ENCODE measurements at places on chromosomes 5 and 9.

DNA sequence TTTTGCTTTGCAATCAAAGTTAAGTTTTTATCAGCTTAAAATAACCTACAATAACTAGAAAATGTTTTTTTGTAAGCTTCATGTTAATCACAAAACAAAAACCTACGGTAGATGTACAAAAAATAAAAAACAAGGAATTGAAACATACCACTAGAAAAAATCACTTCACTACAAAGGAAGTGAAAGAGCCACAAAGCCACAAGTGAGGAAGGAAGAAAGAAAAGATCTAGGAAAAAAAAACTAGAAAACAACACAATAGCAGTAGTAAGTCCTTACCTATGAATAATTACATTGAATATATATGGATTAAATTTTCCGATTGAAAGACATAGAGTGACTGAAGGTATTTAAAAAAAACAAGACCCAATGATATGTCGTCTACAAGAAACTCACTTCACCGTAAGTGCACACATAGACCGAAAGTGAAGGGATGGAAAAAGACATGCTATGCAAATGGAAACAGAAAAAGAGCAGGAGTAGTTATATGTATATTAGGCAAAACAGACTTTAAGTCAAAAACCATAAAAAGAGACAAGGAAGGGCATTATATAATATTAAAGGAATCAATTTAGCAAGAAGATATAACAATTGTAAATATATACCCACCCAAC is 13.4 kb upstream of the ZDHHC21 start:
- DNase-seq: no peak

GRCh38 chr5:173499471-173500212 is 116.8 kb downstream of the BOD1 start:
- no peak for DNase-seq

DNA sequence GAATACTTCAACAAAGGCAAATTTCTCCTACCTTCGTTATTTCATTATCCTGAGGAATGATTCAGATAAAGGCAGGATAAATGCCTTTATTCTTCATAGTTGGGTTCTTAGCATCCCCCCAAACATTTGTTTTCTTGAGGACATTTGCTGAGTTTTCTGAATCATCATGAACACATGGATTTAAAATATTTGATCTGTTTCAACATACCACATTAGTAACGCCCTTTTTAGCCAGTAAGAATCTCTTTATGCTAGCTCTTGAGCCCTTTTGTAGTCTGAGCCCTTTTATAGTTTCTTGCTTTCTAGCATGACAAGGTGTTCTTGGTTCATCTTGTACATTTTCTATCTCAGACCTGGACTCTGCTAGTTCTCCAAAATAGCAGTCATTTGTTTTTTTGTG is 27.9 kb downstream of the SKIC3 start:
- DNase-seq: no peak

DNA sequence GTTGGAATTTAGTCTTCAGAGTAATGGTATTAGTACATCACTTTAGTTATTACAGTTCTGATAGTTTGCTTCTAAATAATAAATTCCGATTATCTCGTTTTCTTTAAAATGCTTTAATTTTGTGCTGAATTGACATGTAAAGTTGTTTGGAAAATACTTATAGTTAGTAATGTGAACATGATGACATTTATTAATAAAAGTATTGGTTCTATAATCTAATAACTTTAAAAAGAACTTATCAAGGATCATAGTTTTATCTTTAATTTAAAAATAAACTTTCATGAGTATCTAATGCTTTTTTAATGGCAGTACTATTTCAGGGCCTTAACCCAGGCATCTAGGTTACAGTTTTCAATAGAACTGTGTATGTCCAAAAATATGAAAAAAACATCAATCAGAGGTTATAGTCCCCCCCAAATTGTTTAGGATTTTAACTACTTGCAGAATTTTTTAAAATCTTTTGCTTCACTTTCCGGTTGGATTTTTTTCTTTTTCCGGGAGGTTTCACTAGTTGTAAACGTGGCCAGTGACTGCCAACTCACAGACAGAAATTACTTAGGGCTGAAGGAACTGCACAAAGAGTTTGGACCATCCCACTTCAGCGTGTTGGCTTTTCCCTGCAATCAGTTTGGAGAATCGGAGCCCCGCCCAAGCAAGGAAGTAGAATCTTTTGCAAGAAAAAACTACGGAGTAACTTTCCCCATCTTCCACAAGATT is 680 bp downstream of the GPX8 start:
- DNase-seq: peak; percentile 19

- no peak for DNase-seq
Observed at GRCh38 chr9:120873512-120873911, 3.5 kb downstream of the PHF19 start.

DNA sequence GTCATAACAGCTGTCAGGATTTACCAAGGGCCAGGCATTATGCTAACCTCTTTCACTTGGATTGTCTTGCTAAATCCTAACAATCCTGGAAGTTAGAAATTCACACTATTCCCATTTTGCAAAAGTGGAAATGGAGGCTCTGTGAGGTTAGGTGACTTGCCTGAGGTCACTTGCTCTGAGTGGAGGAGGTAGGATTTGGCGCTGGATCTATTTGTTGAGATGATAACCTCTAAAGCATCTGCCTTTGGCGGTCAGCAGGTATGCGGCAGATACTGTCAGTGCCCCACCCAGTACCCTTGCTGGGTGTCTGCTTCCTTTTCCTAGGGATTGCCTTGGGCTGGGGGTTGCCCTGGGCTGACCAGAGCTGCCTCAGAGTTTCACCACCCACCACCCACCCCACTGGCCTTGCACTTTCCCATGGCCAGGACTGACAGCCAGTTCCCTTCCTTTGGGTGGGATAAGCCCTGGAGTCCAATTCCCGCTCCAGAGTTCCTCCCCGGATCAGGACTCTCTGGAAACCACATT is 164.8 kb upstream of the MSX2 start:
- no peak for DNase-seq

DNA sequence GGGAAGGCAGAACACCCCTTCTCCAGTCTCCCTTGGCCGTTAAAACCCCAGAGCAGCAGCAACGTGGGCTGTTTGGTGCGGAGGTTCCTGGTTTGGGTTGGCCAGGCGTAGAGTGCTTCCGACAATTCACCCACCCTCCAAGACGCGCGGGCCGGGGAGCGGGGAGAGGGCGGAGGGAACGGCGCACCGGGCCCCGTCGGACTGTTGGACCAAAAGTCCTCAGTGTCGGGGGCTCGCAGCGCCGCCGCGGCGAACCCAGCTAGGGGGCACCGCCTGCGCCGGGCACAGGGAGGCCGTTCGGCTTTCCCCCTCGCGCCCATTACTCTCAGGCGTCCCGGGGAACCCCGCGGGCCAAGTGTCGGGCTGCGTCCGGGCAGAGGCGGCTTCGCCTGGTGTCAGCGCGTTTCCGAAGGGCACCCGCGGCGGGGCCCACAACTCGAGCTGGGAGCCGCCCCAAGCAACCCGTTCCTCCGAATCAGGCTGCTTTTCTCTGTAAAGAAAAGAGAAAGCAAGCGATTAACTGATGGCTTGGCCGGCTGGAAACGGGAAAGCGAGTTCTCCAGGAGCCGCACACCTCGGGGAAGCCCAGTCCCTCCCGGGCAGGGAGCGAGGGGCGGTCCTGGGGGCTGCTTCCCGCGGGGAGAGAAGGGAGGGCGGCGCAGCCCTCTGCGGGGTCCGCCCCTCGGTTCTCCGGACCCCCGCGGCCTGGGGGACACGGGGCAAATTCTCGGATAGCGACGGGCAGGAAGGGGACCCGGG is 145.5 kb downstream of the ERCC6L2 start:
- peak; percentile 35 for DNase-seq

Data from inflammatory macrophage treated with lipopolysaccharide for 1 hour (primary cell).